Thoracic aorta endothelial cell (primary cell): ENCODE measurements at places on chromosomes 13 and 19. TPM values are rescaled to one million over a fixed set of nuclear protein-coding genes. Genes with fewer than 3 reads are reported as not detected.

CEACAM3 gene
- total RNA-seq = not detected in 2 replicates

PINLYP gene
- 0.22 and 0.27 TPM in 2 replicates for total RNA-seq

PTGIR gene
- total RNA-seq = 0.86 and 3.7 TPM in 2 replicates

CTXN1 gene
- 6.0 and 11.0 TPM in 2 replicates for total RNA-seq

DAND5 gene
- not detected in 2 replicates for total RNA-seq

RFPL4AL1 gene
- 0.13 TPM in 1 of 2 replicates, not detected in the other for total RNA-seq

S1PR2 gene
- total RNA-seq = 0.53 and 0.65 TPM in 2 replicates

SBK3 gene
- total RNA-seq = 0.27 and 0.65 TPM in 2 replicates

ZNF440 gene
- 12.4 TPM in 2 replicates for total RNA-seq

NAPSA gene
- total RNA-seq = not detected in 2 replicates

DENND1C gene
- total RNA-seq = not detected in 2 replicates

UPK1A gene
- not detected in 2 replicates for total RNA-seq

NHLRC3 gene
- 10.4 and 13.4 TPM in 2 replicates for total RNA-seq

CGB8 gene
- not detected in 2 replicates for total RNA-seq

KCTD4 gene
- total RNA-seq = under 0.01 TPM in 1 of 2 replicates, not detected in the other

SH3GL1 gene
- 81.8 and 95.6 TPM in 2 replicates for total RNA-seq

NRTN gene
- total RNA-seq = not detected in 2 replicates

KIR3DL3 gene
- not detected in 2 replicates for total RNA-seq

LRG1 gene
- 0.27 and 0.29 TPM in 2 replicates for total RNA-seq
